CD4-positive, alpha-beta T cell treated with Interleukin-4 for 1 hour (primary cell): ENCODE measurements at places on chromosomes 4 and X.

GRCh38 chr4:116320859-116321258 lies 764.5 kb downstream of the TRAM1L1 start:
- DNase-seq: no peak

GRCh38 chr4:41369680-41370079 lies 113.0 kb downstream of the UCHL1 start:
- DNase-seq: no peak

DNA sequence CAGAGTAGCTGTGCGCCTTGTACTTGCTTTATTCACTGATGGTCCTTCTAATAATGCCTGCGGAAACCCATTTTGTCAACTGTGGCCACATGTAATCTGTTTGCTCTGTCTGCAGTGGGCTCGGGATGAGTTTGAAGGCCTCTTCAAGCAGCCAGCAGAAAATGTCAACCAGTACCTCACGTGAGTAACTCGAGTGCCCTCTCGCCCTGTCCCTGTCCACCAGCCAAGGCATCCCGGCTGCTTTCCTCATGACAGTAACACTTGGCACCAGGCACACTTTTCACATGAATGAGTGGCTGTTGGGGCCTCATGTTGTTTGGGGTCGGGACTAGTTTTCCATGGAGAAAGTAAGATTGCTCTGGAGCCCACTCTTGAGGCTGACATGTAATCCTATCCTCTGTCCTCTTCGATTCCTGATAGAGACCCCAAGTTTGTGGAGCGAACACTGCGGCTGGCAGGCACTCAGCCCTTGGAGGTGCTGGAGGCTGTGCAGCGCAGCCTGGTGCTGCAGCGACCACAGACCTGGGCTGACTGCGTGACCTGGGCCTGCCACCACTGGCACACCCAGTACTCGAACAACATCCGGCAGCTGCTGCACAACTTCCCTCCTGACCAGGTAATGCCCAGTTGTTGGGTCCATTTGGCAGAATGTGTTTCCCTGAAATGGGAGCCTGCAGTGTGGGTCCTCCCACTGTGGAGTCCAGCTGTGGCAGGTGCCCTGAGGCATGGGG lies 8.8 kb upstream of the CDK16 start:
- DNase-seq: no peak

GRCh38 chrX:44303119-44303518 lies 40.4 kb downstream of the EFHC2 start:
- no peak for DNase-seq

DNA sequence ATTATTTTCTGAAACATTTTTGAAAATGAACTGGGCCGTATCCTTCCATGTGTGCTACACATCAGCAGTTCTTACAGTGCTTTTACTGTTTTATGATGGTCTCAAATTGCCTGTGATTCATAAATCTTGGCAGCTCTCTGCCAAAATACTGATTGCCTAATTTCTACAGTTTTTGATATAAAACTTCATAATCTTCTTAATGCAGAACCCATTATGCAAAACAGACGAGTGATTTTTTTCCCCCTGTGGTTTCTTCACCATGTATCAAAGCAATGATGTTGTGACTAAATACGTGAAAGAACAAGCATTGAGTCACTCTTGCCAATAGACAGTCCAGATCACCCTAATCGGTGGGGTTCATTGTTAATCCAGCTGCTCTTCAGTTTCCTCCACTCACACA lies 156.4 kb upstream of the WDR1 start:
- no peak for DNase-seq
